Activated CD4-positive, alpha-beta T cell treated with anti-CD3 and anti-CD28 coated beads for 24 hours (primary cell): ENCODE measurements at places on chromosomes 1 and 21.

GRCh38 chr1:204994086-204994862, 48.7 kb upstream of the CNTN2 start:
- no peak for DNase-seq

- DNase-seq: no peak
Measured at GRCh38 chr21:36661511-36662309, 37.2 kb upstream of the SIM2 start.

DNA sequence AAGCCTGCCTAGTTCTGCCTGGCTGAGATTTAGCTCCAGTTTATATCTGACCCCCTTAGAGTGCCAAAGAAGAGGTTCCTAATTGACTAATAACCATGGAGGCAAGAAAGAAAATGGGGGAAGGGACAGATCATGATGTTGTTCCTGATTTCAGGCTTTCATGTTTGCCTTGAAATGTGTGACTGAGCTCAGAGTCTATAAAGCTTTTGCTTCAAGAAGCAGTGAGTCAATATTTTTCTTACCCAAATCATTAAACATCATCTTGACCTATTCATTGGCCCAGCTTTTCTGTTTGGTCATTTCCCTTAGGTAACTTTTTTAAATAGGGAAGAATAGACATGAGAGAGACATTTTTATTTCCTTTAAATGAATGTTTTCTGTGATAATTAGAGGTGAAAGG, 55.9 kb downstream of the HHAT start:
- no peak for DNase-seq

GRCh38 chr1:72434070-72434469, 151.7 kb upstream of the NEGR1 start:
- no peak for DNase-seq

DNA sequence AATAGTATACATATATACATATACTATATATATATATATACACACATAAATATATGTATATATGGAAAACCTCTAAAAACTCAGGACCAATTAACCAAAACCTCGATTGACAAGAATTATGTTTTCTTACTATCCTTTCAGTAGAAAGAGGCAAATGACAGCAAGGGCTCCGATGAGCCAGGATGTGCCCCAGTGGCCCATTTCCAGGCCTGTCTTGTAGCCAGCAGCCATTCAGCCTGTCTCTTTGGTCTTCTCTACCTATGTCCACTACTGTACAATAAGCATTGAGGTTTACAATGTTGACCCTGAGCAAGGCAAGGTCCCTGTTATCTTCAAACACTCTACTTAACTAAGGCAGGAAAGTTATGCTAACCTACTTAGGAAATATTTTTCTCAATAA, 9.8 kb downstream of the KCNA2 start:
- DNase-seq: no peak

DNA sequence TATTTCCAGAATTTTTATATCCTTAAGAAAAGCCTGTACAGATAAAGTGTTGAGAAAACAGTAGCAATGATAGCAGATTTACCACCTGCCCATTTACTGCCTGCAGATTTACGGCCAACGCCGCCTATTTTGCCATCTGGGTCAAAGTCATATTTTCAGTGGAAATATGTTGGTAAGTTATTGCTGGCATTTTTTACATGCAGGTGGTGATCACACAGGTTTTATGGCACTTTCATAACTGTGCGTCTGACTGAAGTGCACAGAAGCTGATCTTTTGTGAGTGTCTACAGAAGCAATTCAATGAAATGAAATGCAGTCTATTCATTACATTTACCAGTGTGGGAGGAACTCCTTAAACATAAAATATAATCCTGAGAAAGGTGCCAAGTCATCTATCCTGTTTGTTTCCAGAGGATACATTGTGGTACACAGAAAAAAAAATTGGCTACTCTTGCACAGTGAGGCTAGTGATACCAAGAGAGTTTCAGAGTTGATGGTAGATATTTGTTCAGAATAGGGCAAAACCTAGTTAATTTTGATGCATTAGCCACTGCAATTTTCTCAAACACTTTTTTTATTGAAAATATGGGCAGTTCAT, 458.5 kb downstream of the NEGR1 start:
- DNase-seq: no peak
